ENCODE measurements at places on chromosomes 5 and 9. TPM values are rescaled to one million over a fixed set of nuclear protein-coding genes. Genes with fewer than 3 reads are reported as not detected.

Gene SPATA31E1
- total RNA-seq: not detected

Gene SREK1IP1
- 21.9 TPM for total RNA-seq

Gene GPR21
- 2.0 TPM for total RNA-seq

Gene C5orf58
- total RNA-seq: not detected

Gene PTGR1
- 46.9 TPM for total RNA-seq

Gene COL15A1
- total RNA-seq: not detected

Gene TTC16
- not detected for total RNA-seq

Data from Caco-2 (cell line).